ENCODE measurements at places on chromosomes 7 and 10.

DNA sequence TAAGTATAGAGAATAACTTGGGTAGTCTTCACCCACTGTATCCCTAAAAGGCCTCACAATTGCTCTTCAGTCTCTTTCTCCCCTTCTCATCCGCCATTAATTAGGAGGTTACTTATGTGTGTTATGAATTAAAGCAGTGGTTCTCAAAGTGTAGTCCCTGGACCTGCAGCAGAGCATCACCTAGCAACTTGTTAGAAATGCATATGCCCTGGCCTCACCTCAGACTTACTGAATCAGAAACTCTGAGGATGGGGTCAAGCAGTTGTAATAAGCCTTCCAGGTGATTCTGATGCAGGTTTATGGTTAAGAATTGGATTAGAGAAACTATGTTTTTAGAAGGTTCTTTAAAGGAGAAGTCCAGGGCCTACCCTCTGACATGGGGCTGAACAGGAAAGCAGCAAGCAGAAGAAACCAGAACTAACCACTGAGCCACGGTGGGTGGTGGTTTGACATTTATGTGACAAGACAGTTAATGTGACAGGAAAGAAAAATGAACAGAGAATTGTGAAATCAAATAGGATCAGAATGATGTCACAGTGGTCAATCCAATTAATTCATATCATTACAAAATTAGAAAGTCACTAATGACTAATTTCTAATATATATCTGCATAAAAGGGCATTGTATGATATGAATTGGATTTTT is 37.6 kb downstream of the ENTPD1 start:
- H3K27me3 ChIP-seq, result no peaks in the 10 kb centered on the region
- no peak for DNase-seq
- no peak overlapping the region for H3K4me3 ChIP-seq

GRCh38 chr10:131173484-131174210 is 137.9 kb downstream of the TCERG1L start:
- H3K27me3 ChIP-seq, result no peaks in the 10 kb centered on the region

DNA sequence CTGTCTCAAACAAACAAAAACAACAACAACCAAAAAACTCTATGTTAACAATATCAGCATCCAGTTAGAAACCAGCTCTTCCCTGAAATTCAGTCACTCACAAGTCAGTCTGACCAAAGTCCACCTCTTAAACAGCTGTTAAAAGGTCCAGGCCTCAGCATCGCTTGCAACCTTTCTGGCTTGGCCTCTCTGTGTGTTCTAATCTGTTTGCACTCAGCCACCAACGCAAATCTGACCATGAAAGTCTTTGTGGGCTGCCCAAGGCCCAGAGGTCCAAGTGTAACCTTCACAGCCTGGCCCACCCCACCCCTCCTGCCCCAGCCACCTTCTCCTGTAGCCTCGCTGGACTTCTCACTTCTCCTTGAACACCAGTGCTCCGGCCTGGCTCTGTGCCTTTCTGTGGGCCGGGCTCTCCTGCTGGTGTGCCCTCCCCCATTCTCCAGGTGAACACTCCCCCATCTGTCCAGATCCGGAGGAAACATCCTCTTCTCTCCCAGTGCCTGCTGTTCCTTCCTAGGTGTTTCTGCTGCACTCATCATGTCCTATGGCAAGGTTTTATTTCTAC is 72.2 kb upstream of the EFCAB10 start:
- no peak for DNase-seq
- H3K4me3 ChIP-seq, result no peak overlapping the region
- no peak overlapping the region for H3K27ac ChIP-seq
- H3K4me1 ChIP-seq, result peaks cover 3% of the 10 kb centered on the region
- H3K36me3 ChIP-seq, result no peaks in the 10 kb centered on the region

DNA sequence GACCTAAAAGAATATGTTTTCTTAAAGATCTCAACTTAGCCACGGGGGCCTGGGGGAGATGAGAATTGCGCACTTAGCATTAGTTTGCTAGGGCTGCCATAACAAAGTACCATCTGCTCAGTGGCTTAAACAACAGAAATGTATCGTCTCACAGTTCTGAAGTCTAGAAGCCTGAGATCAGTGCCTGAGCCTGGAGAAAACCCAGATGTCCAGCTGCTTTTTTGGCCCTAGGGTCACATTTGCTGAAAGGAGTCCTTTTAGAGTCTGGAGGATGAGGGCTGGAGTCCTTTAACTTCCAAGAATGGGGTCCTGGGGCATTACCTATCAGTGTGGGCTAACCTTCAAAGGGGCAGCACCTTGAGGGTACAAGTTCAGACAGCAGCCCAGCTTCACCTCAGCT is 48.2 kb downstream of the SMURF1 start:
- no peak overlapping the region for H3K27ac ChIP-seq
- no peaks in the 10 kb centered on the region for H3K36me3 ChIP-seq
- H3K4me3 ChIP-seq, result no peak overlapping the region
- H3K27me3 ChIP-seq, result no peaks in the 10 kb centered on the region
- no peaks in the 10 kb centered on the region for H3K4me1 ChIP-seq

- no peak overlapping the region for H3K27ac ChIP-seq
- H3K4me1 ChIP-seq, result peaks cover 5% of the 10 kb centered on the region
- H3K36me3 ChIP-seq, result peaks cover 49% of the 10 kb centered on the region
- no peaks in the 10 kb centered on the region for H3K27me3 ChIP-seq
These were observed 10.5 kb upstream of the ANKRD61 start for GRCh38 chr7:6020371-6021286.

DNA sequence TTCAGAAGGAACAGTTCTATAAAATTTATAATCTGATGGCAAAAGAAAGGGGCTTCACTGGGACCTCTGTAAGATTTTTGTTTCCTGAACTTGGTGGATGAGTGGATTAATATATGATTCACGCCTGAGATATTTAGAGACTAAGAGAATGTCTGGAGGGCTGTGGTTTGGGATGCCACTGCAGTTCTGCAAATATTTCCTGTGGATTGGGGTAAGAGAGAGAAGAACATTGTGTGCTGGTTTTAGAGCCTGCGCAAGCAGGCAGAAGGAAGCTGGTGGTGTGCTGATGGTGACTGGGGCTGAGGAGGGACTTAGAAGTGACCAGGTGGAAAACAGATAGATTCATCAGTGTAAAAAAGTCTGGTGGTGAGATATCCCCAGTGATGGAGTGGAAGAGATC is 87.0 kb downstream of the SUGCT start:
- DNase-seq, result peak; percentile 99
- peak overlapping the region; percentile 81 for H3K27ac ChIP-seq
- no peaks in the 10 kb centered on the region for H3K27me3 ChIP-seq
- peaks cover 33% of the 10 kb centered on the region for H3K4me1 ChIP-seq
- H3K4me3 ChIP-seq, result no peak overlapping the region
- no peaks in the 10 kb centered on the region for H3K36me3 ChIP-seq

DNA sequence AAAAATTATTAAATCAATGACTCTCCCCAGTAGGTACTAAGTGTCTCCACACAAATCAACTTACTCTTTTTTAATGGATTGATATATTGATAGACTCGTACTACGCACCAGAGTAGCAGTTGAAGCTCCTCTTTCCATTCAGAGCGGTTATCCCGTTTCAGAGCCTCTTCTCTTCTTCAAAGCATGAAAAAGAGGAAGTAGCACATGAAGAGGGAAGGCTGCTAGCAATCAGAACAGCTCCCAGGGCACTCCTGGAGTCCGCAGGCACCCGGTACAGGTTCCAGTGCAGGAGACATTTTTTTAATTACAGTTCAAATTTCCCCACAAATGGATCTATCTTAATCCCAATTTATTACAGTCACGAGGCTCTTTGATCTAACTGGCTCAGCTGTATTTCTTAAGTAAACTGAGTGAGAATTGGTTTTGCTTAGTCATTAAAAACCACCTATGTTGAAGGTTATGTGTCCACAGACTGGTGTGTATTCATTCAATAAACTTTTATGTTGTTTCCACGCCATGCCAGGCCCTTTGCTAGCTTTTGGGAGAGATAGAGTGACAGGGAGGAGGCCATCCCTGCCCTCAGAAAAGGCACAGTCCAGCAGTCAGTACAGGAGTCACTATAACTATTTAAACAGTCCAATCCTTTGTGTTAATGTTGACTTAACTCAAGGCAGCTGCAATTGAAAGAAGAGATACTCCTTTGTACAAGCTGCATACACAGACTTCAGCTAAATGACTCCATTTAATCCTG is 32.1 kb upstream of the CALN1 start:
- DNase-seq, result no peak
- H3K27ac ChIP-seq, result no peak overlapping the region
- H3K4me3 ChIP-seq, result no peak overlapping the region
- H3K36me3 ChIP-seq, result no peaks in the 10 kb centered on the region
- H3K4me1 ChIP-seq, result no peaks in the 10 kb centered on the region
- H3K27me3 ChIP-seq, result no peaks in the 10 kb centered on the region

- DNase-seq, result peak; percentile 41
- no peaks in the 10 kb centered on the region for H3K36me3 ChIP-seq
- no peaks in the 10 kb centered on the region for H3K27me3 ChIP-seq
- H3K27ac ChIP-seq, result no peak overlapping the region
These were observed 30.2 kb downstream of the MGAM start for GRCh38 chr7:142025896-142026295.

DNA sequence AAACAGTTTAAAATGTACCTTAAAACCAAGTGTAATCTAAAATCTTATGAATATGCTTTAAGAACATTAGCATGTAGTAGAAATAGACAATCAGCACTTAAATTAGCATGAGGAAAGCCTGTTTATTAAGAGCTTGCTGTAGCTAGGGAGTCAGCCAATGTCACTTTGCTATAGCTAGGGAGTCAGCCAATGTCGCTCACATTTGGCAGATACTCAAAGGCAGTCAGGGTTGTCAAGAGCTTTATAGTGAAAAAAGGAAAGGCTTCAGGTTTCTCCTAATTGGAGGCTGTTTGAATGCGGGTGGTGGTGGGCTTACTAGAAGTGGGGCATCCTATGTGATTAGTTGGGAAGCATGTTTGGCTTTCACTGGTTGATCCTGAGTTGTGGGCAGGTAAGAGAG is 226.2 kb upstream of the DGKB start:
- peaks cover 14% of the 10 kb centered on the region for H3K4me1 ChIP-seq
- H3K36me3 ChIP-seq, result no peaks in the 10 kb centered on the region
- no peaks in the 10 kb centered on the region for H3K27me3 ChIP-seq
- no peak overlapping the region for H3K27ac ChIP-seq
- H3K4me3 ChIP-seq, result no peak overlapping the region
- no peak for DNase-seq

- no peaks in the 10 kb centered on the region for H3K27me3 ChIP-seq
- peaks cover 10% of the 10 kb centered on the region for H3K4me1 ChIP-seq
- peak; percentile 56 for DNase-seq
- peak overlapping the region; percentile 82 for H3K4me3 ChIP-seq
These were observed 830 bp downstream of the RAB18 start for GRCh38 chr10:27504808-27505460.

DNA sequence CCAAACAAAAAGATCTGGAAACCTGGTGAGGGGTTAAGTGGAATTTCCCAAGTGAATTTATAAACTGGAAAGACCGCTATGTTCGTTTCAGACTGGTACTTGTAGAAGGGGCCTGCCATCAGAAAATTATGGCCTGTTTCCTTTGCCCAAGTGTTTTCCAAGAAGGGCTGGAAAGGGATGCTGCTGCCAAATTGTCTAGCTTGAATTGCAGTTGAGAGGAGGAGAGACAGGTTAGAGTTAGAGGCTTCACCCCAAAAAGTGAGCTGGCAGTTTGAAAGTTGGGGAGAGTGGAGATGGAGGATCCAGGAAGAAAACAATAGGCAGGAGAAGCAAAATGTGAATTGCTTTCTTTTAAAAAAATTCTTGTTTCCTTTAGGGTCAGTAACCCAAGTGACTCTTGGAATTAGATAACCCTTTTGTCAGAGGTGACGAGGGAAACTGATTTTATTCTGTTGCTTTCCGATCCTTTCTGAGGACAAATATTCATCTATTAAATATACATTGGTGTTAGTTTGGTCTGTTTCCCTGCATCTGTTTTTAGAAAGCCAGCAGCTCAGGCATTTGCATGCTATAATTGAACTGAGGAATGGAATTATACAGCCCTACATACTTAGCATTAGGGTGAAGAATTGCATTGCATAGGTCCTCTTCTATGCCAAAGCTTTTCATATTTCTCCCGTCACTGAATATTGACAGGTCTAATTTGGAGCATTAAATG is 82.5 kb upstream of the PRR15 start:
- no peaks in the 10 kb centered on the region for H3K36me3 ChIP-seq
- no peak overlapping the region for H3K4me3 ChIP-seq
- H3K27me3 ChIP-seq, result peaks cover 15% of the 10 kb centered on the region
- no peak for DNase-seq
- no peak overlapping the region for H3K27ac ChIP-seq

GRCh38 chr7:43113622-43114457 is 1.4 kb downstream of the HECW1 start:
- DNase-seq, result no peak
- peak overlapping the region; percentile 50 for H3K4me3 ChIP-seq
- peaks cover 15% of the 10 kb centered on the region for H3K4me1 ChIP-seq
- peaks cover 31% of the 10 kb centered on the region for H3K27me3 ChIP-seq
- H3K36me3 ChIP-seq, result no peaks in the 10 kb centered on the region

Measured in astrocyte (in vitro differentiated cells and primary cell).